ENCODE measurements at places on chromosomes 13 and 19. TPM values are rescaled to one million over a fixed set of nuclear protein-coding genes. Genes with fewer than 3 reads are reported as not detected.

DNA sequence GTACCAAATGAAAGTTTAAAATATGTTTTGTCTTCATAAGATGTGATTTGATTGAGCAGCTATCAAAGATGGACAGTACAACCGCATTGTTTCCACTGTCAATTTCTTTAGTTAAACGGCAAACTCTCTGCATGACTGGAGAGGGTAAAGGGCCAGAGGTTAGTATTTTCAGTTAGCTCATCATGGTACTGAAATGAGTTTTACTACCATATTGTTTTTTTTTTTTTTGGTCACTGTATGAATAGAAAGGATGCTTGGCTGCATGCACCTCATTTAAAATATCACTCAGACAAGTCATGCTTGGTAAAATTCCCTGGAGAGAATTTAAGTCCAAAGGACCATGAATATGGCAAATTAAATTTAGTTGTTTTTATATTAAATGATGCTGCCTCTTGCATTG lies 942.1 kb upstream of the SPRY2 start:
- no peaks in the 10 kb centered on the region for H3K27me3 ChIP-seq
- no peak overlapping the region for H3K4me3 ChIP-seq
- no peak for DNase-seq
- H3K27ac ChIP-seq, result no peak overlapping the region

- peak overlapping the region; percentile 80 for H3K4me3 ChIP-seq
- no peaks in the 10 kb centered on the region for H3K27me3 ChIP-seq
- peaks cover 18% of the 10 kb centered on the region for H3K4me1 ChIP-seq
- no peak for DNase-seq
- H3K36me3 ChIP-seq, result peaks cover 50% of the 10 kb centered on the region
- peak overlapping the region; percentile 67 for H3K27ac ChIP-seq
These were observed 412 bp downstream of the ZNF528 start for GRCh38 chr19:52398081-52398441.

- H3K4me1 ChIP-seq, result no peaks in the 10 kb centered on the region
- H3K36me3 ChIP-seq, result no peaks in the 10 kb centered on the region
- DNase-seq, result no peak
- no peak overlapping the region for H3K27ac ChIP-seq
- H3K27me3 ChIP-seq, result no peaks in the 10 kb centered on the region
- no peak overlapping the region for H3K4me3 ChIP-seq
These were observed 303.5 kb downstream of the TEX29 start for GRCh38 chr13:111623743-111624505.

PTH2 gene
- not detected for polyA plus RNA-seq

DNA sequence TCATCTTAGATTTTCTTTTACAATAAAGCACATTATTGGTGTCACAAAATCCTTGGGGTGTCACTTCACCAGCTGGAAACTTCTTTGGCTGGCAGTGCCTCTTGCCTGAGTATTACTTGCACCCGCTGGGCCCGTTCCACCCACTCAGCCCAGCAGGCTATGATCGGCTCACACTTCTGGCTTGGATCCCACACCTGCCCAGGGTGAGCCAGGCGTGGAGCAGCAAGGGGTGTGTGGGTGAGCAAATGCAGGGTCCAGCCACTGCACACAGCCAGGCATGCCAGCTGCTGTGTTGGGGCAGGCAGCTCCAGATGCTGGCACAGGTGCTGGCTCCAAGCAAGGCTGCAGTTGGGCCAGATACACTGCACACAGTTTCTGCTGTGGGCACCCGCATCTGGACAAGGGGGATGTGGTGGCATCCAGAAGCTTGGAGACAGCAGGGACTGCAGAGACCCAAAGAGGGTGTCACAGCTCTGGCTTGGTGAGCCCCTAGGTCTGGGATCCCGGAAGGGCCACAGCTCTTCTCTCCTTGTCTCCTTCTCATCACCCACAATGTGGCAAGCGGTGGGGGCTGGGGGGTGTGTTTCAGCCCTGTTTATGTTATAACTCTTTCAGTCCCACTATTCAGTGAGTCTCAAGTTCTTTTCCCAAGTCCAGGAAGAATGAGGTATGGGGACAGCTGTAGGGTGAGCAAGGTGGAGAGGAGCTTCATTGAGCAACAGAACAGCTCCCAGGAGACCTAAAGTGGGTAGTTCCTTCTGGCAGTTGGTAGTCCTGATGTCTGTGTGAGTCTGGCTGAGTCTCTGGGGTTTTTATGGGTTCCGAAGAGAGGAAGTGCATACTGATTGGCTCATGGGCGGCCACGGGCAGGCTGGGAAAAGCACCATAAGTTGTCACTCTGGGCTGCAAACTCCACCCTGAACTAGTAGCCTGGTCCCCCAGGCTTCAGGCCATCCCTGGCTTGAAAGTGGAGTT lies 25.3 kb upstream of the TBC1D4 start:
- no peak for DNase-seq
- no peak overlapping the region for H3K4me3 ChIP-seq
- H3K27me3 ChIP-seq, result no peaks in the 10 kb centered on the region
- H3K4me1 ChIP-seq, result no peaks in the 10 kb centered on the region
- no peak overlapping the region for H3K27ac ChIP-seq

GRCh38 chr19:30342901-30343300 lies 29.3 kb upstream of the ZNF536 start:
- peaks cover 12% of the 10 kb centered on the region for H3K27me3 ChIP-seq
- H3K4me1 ChIP-seq, result no peaks in the 10 kb centered on the region
- DNase-seq, result no peak
- H3K4me3 ChIP-seq, result no peak overlapping the region
- H3K36me3 ChIP-seq, result no peaks in the 10 kb centered on the region
- H3K27ac ChIP-seq, result no peak overlapping the region

TNFRSF19 gene
- 1.3 TPM for polyA plus RNA-seq

LGALS7 gene
- polyA plus RNA-seq, result 1.7 TPM

GRCh38 chr13:91241221-91241933 lies 106.1 kb upstream of the MIR17HG start:
- no peaks in the 10 kb centered on the region for H3K4me1 ChIP-seq
- no peak overlapping the region for H3K27ac ChIP-seq
- H3K36me3 ChIP-seq, result no peaks in the 10 kb centered on the region
- no peak for DNase-seq

DNA sequence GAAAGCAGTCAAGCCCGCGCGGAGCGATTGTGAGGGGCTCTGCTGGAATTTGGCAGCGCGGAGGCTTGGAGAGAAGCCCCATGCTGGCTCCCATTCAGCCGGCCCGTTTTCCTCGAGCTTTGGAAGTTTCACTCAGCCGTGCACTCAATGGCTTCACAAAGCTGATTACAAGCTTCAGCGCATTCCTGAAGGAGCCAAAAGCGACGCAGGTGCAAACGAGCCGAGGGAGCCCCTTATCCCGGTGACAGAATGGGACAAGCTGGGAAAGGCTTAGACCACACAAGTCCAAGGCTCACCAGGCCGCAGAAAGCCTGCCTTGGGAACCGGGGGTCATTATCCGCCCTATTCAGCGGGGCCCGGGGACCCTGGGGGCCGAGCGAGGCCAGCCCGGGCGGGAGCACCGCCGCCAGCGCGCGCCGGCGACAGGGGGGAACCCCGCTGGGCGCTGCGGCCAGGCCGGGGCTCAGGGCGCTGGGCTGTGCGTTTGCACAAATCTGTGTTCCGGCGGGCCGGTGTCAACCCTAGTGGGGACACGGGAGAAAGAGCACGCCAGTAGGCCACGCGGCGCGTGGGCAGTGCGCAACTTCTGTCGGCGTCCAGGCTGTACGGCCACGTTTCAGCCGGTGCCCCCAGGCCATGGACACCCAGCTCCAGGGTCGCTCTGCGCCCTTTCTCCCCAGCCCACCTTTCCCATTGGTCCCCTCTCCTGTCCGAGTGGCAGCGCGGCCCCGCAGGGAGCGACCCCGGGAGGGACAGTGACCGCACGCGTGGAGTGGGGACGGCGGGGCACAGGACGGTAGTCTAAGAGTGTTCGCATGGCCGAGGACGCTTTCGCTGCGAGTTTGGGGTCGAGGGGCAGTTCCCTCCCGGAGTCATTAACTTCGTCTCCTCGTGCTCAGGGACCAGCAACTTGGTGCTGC lies 37.3 kb downstream of the SOX1 start:
- H3K4me3 ChIP-seq, result no peak overlapping the region
- no peaks in the 10 kb centered on the region for H3K4me1 ChIP-seq
- no peaks in the 10 kb centered on the region for H3K36me3 ChIP-seq

- H3K27ac ChIP-seq, result no peak overlapping the region
- no peaks in the 10 kb centered on the region for H3K36me3 ChIP-seq
- H3K4me1 ChIP-seq, result peaks cover 12% of the 10 kb centered on the region
- H3K4me3 ChIP-seq, result no peak overlapping the region
- DNase-seq, result no peak
These were observed 16.2 kb downstream of the BRSK1 start for GRCh38 chr19:55299991-55300390.

WDR87 gene
- polyA plus RNA-seq, result not detected

- no peaks in the 10 kb centered on the region for H3K27me3 ChIP-seq
- peak; percentile 84 for DNase-seq
- no peak overlapping the region for H3K4me3 ChIP-seq
- no peaks in the 10 kb centered on the region for H3K4me1 ChIP-seq
These were observed 11.4 kb downstream of the TPGS1 start for GRCh38 chr19:518598-519231.

ZNF791 gene
- 4.7 TPM for polyA plus RNA-seq

SYMPK gene
- polyA plus RNA-seq, result 75.0 TPM

DNA sequence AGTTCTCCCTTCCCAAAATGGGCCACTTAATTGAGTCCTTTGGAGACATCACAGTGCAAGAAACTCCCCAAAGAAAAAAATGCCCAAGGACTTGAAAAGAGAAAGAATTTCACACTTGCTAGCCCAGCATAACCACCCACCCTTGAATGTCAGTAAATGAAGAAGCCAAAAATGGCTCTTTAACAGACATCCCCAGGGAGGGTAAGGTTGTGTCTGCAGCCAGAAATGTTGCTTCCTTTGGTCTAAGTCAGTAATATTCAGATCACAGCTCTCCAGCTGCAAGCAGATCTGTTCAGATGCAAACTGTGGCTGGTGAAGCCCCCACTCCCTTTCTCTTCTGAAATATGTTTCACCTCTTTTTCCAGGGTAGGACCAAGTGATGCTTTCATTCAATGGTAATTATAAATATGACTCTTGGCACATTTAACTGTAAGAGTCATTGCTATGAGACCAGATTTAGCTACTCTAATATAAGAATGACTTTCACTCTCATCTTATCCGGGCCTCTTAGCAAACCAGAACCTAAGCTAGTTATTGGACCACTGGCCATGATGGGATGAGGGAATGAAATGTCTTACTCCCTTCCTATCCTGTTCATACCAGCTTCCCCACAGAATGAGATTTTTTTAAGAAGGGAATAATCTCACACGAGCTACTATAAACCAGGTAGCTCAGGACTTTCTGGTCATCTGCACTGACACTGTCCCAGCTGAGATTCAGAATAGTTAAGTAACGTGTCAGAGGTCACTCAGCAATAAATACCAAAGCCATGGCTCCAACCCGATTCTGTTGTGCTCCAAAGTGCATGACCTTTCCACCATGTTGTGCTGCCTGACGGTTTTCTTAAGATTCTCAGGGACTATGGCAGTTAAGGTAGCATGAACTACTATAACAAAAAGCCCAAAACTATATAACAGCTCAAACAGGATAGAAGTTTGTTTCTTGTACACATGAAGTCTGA lies 234.1 kb downstream of the FOXO1 start:
- no peaks in the 10 kb centered on the region for H3K4me1 ChIP-seq
- H3K27ac ChIP-seq, result no peak overlapping the region
- no peaks in the 10 kb centered on the region for H3K27me3 ChIP-seq
- peak; percentile 21 for DNase-seq
- no peaks in the 10 kb centered on the region for H3K36me3 ChIP-seq

GRCh38 chr13:47206111-47206510 lies 309.3 kb upstream of the HTR2A start:
- no peaks in the 10 kb centered on the region for H3K36me3 ChIP-seq
- no peak for DNase-seq
- H3K4me3 ChIP-seq, result no peak overlapping the region
- no peaks in the 10 kb centered on the region for H3K27me3 ChIP-seq
- no peaks in the 10 kb centered on the region for H3K4me1 ChIP-seq

CEACAM21 gene
- 0.63 TPM for polyA plus RNA-seq
